ENCODE measurements at places on chromosomes 12 and 14.

- peaks cover 14% of the 10 kb centered on the region for H3K36me3 ChIP-seq
- H3K27me3 ChIP-seq, result no peaks in the 10 kb centered on the region
- no peak overlapping the region for H3K4me3 ChIP-seq
- peak; percentile 48 for DNase-seq
Observed at GRCh38 chr12:123655420-123655819, 15.5 kb upstream of the TCTN2 start.

- no peak overlapping the region for H3K4me3 ChIP-seq
- H3K4me1 ChIP-seq, result no peaks in the 10 kb centered on the region
- no peaks in the 10 kb centered on the region for H3K36me3 ChIP-seq
- no peaks in the 10 kb centered on the region for H3K27me3 ChIP-seq
- no peak overlapping the region for H3K27ac ChIP-seq
Observed at GRCh38 chr14:78950649-78951048, 780.5 kb downstream of the NRXN3 start.

GRCh38 chr14:32682214-32682613 lies 256.5 kb upstream of the NPAS3 start:
- no peak overlapping the region for H3K4me3 ChIP-seq
- H3K4me1 ChIP-seq, result no peaks in the 10 kb centered on the region
- no peaks in the 10 kb centered on the region for H3K27me3 ChIP-seq
- no peak overlapping the region for H3K27ac ChIP-seq
- DNase-seq, result no peak

GRCh38 chr12:123199936-123200335 lies 33.0 kb downstream of the MPHOSPH9 start:
- peaks cover 2% of the 10 kb centered on the region for H3K36me3 ChIP-seq
- no peaks in the 10 kb centered on the region for H3K27me3 ChIP-seq
- DNase-seq, result no peak
- no peak overlapping the region for H3K27ac ChIP-seq

- no peak overlapping the region for H3K4me3 ChIP-seq
- no peak overlapping the region for H3K27ac ChIP-seq
- no peaks in the 10 kb centered on the region for H3K27me3 ChIP-seq
- no peak for DNase-seq
Observed at GRCh38 chr12:116955382-116956021, 44.8 kb downstream of the FBXW8 start.

DNA sequence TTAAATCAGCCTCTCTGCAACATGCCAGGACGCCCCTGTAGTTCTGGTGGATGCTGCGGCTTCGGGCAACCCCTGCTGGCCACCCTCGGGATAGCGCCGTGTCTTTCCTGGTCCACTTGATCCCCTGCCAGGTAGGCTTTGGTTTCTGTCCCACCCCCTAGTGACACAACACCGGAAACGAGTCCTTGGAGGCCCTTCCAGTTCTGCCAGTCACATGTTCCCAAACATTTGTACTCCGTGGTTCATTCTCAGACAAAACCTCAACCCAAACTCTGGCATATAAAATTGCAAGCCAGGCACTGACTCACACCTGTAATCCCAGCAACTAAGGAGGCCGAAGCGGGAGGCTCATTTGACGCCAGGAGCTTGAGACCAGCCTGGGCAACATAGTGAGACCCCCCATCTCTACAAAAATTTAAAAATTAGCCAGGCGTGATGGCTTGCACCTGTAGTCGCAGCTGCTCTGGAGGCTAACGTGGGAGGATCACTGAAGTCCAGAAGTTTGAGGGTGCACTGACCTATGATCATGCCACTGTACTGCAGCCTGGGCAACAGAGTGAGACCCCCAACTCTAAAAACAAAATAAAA lies 37.0 kb downstream of the RASAL1 start:
- no peak overlapping the region for H3K27ac ChIP-seq
- H3K4me1 ChIP-seq, result peaks cover 10% of the 10 kb centered on the region
- no peaks in the 10 kb centered on the region for H3K36me3 ChIP-seq
- no peak overlapping the region for H3K4me3 ChIP-seq
- H3K27me3 ChIP-seq, result no peaks in the 10 kb centered on the region

- DNase-seq, result no peak
- no peaks in the 10 kb centered on the region for H3K36me3 ChIP-seq
- no peak overlapping the region for H3K27ac ChIP-seq
- H3K4me1 ChIP-seq, result peaks cover 4% of the 10 kb centered on the region
- no peak overlapping the region for H3K4me3 ChIP-seq
- peaks cover 22% of the 10 kb centered on the region for H3K27me3 ChIP-seq
Observed at GRCh38 chr14:69259168-69259526, 811 bp upstream of the GALNT16 start.

DNA sequence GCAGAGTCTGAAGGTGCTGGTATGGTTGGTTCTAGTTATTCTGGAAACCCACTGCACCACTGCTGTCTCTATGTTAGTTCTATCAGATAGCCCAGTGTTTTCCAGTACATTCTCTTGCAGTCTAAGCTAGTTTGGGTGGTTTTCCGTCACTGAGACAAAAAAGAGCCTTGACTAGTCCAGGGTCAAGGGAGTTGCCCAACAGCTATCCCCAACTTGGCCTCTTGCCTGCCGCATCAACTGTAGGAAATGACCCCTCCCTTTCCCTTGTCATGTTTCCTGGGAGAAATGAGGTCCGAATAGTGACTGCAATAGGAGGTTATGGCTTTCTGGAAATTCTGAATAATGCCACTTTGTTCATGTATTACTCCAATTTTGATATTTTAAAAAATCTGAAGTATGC lies 160.4 kb downstream of the EFCAB11 start:
- no peaks in the 10 kb centered on the region for H3K4me1 ChIP-seq
- no peak for DNase-seq
- no peak overlapping the region for H3K27ac ChIP-seq
- H3K36me3 ChIP-seq, result no peaks in the 10 kb centered on the region
- H3K4me3 ChIP-seq, result no peak overlapping the region
